Fibroblast of the conjunctiva (primary cell): ENCODE measurements at places on chromosomes 7 and 10.

DNA sequence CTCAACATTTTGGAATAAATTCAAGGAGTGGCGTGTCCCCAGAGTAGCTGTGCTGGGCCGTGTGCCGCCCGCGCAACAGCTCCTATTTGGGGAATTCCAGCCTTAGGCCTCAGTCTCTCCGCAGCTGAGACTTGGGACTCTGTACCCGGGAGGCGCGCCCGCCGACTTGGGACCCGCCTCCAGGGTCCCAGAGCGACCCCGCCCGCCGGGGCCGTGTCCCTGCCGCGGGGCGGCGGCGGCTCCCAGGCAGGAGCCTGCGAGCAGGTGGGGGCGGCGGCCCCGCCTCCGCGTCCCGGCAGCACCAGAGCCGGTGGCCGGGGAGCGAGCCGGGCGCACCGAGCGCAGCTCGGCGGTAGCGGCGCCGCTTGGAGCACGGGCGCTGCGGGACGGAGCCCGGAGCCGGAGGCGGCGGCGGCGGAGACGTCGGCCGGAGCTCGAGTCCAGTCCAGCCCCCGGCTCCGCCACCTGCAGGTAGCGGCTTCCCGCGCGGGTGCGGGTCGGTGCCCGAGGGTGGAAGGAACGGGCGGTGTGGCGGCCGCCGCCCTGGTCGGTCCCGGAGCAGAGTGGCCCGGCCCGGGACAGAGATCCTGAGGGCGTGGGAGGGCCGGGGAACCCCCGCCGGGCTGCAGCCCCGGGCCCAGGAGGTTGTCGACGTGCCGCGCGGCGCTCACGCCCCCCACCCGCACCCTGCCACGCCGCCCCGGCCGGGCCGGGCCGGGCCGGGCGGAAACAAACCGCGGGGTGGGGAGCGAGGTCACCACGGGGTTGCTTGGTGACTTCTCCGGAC, at the start of gene WIPF3:
WIPF3 (plus strand) TSS at position 301 of the 787 bp plus-strand sequence. CDS start 28,217 bp downstream, outside the sequence.
- DNase-seq, result no peak

- DNase-seq, result no peak
These were observed 54.1 kb downstream of the WDR11 start for GRCh38 chr10:120905268-120905667.

DNA sequence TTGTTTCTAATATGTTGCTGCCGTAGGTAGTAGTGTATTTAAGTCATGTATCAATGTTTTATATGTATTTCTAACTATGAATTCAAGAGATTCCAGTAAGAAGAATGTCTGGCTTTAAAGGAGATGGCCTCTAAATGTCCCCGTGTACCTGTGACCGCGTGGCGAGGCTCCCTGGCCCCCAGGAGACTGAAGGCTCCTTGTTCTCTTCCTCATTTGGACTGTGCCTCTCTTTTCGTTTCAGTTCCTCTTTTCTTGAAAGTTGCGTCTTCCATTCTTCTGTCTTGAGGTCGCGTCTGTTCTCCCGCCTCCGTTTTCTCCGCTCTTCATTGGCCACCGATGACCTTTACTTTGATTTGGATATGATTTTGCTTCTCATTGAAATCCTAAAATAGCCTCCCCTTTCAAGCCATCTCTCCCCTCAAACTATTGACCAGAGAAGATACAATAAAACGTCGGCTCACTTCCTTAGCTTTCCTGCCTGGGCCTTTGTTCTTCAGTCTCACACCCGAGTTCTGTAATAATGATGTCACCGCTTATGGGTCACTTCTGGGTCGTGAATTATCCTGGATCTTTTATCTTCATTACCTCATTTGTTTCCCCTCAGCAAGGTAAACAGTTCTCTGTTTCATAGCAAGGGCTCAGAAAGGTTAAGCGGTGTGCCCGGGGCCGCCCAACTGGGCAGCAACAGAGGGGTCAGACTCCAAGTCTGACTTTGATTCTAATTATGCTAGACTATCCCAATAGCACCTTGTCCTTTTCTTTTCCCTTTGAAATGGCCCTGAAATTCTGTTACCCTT, 28.7 kb downstream of the WIPI2 start:
- no peak for DNase-seq

GRCh38 chr10:120221873-120222485, 235.0 kb upstream of the PLPP4 start:
- no peak for DNase-seq

GRCh38 chr10:43299579-43299978, 32.7 kb upstream of the RASGEF1A start:
- DNase-seq, result no peak

DNA sequence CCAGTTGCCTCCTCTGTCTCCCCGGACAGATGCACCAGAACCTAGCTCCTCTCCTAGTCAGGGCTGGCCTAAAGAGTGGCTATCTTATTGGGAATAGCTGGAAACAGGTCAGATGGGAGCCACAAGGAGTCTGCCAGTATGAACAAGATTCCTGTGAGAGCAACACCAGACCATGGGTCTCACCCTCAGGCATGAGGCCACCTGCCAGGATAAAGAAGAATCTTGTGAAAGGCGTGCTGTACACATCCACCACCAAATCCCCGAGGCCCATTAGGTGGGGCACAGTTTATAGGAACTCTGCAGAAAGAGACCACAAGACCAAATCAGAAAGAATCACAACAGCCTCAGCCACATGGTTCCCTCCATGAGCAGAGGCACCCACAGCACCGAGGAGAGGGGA, 325.9 kb downstream of the TNS3 start:
- no peak for DNase-seq

DNA sequence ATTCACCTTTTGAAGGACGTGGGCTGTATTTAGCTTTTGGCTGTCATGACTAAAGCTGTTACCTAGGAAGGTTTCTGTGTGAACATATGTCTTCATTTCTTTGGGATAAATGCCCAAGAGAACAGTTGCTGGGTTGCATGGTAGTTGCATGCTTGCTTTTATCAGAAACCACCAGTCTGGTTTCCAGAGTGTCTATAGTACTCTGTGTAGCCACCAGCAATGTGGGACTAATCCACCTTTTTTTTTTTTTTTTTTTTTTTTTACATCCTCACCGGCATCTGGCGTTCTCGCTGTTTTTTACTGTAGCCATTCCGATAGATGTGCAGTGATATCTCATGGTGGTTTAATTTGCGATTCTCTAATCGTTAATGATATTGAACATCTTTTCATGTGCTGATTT, 297.8 kb downstream of the SDK1 start:
- DNase-seq, result no peak
